ENCODE measurements at places on chromosomes 6 and 20.

GRCh38 chr20:1371202-1371782, 21.6 kb downstream of the FKBP1A start:
- DNase-seq, result no peak

- no peak for DNase-seq
Observed at GRCh38 chr20:4802527-4802926, 80.8 kb downstream of the PRND start.

DNA sequence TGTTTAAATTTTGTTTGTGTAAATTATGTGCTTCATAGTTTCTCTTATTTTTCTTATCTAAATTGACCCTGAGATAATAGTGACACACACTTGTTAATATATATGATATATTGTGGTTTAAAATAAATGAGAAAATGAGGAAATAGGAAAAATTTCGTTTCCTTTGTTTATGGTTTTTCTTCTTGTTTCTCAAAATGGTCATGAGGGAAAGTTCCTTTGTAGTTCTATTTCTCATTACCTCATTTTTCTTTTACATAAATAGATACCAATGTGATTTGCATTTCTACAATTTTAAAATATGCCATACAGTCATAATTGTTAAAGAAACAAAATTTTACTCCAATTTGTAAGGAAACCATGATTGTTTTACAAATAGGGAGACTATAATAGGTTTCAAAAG, 9.2 kb downstream of the OR2A4 start:
- DNase-seq, result no peak

DNA sequence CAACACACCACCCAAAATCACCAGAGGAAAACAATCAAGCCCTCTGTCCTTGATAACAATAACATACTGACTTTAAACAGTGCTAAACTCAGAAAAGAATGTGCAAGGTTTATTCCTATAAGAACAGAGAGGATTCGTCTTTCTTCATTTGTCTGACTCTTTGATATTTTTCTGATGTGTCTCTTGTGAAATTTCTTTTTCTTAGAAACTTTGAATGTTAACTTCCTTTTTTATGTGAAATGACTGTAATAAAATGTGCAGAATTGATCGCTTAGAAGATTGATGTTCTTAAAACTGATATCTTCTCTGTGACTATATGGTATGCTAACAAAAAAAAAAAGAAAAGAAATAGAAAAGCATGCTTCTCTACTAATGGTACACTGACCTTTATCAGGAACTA, 947.4 kb upstream of the CITED2 start:
- DNase-seq, result no peak

DNA sequence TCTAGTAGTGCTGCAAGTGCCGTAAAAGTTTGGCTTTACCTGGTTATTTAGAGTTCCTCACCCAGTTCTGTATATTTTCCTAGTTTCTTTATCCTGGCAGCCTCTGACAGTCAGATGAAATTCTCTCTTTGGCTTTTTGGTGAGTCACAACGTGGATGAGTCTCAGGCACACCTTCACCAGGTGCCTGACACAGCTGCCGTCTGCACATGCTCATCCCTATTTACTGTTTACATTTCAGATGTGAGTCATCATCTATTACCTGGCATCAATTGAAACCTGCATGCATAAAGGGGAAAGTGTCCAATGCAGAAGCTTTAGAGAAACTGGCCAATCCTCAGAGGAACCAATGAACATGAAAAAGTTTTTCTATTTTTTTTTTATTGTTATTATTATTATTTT, 33.3 kb upstream of the ADGRF4 start:
- no peak for DNase-seq

GRCh38 chr6:39931607-39932006, 2.7 kb downstream of the MOCS1 start:
- DNase-seq, result no peak

DNA sequence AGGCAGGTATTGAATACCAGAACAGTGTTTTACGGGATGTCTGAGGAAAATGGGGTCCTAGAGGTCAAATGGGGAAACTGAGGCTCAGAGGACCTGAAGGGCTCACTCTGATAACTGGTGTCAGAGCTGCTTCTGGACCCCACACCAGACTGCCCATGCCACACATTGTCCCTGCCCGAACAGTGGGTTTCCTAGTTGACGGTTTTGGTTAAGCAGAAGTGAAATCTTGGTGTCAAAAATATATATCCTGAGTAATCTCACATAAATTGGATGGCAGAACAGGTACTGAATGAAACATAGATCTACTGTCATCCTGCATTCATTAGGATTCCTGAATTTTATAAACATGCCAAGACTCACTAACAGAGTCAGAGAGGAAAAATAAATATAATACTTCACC, 16.3 kb downstream of the NOX3 start:
- DNase-seq, result no peak
